ENCODE measurements at places on chromosomes 1 and 21.

DNA sequence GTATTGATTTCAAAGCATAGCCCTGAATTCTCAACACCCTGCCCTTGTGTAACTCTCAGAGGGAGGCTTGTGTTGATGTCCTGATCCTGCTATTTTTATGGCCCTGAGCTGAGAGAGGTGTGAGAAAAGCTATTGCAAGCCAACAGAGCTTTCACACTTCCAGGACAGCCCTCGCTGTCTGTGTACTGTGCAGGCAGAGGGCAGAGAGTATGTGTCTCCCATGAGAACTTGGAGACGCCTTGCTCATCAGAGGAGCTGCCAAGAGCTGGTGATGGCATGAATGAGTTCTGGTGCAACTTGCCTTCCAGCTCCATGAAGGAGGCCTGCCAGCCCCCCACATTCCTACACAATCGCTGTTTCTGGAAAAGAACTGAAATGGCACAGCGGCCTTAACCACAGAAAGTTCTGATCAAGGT is 144.1 kb upstream of the AJAP1 start:
- DNase-seq: no peak

DNA sequence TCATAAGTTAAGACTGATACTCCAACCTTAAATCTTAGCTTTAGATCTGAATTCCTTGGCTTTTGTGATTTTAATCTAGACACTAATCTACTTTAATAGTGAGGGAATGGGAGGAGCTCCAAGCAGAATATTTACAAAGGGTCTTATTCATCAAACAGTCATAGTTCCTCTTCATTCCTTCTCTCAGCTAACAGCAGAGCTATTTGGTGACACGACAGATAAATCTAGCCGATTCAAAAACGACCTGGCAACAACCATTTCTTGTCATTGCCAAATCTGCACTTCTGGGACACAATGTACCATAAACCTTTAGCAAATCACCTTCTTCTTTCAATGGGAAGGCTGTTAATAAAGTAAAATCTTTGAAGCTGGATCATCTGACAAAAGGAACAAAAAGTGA is 52.8 kb upstream of the FOXD3 start:
- no peak for DNase-seq

- no peak for DNase-seq
Measured at GRCh38 chr1:212951126-212951946, 995 bp downstream of the VASH2 start.

GRCh38 chr1:165144757-165145397 is 211.6 kb downstream of the LMX1A start:
- DNase-seq: peak; percentile 84

DNA sequence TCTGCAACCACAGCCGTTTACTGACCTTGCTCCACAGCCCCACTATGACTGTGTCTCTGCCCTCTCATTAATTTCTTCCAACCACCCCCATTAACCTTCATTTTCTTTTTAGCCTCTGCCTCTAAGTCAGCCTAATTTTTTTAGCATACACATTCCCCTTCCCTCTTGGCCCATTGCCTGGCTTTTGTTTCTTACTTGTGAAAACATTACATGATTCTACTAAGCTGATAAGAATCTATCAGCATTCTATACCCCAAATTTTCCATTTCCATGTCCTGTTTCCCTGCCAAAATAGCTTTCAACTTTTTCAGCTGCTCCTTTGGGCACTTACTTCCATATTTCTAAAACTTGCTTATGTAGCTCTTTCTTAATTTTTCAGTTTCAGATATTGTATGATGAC is 79.8 kb downstream of the PCP4 start:
- no peak for DNase-seq

DNA sequence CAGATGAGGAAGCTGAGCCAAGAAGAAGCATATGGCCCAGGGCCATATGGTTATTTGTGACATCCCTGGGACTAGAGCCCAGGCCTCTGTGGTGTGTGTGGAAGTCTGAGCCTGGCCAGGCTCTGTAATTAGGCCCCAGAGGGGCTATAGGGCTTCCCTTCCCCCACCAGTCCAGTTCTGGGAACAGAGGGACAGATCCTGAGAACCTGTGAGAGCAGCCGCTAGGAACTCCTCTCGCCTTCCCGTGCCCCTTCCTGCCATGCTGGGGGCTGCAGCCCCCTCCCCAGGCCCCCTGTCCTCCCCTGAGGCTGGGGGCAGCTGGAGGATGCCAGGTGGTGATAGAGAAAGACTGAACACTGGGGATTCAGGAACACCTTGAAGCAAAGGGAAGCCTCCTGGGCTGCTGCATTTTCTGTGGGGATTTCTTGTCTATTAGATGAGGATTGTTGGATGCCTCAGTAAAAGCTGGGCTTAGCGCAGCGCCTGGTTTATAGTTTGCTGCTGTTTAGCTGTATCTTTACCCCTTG is 33.3 kb downstream of the COQ8A start:
- peak; percentile 34 for DNase-seq

DNA sequence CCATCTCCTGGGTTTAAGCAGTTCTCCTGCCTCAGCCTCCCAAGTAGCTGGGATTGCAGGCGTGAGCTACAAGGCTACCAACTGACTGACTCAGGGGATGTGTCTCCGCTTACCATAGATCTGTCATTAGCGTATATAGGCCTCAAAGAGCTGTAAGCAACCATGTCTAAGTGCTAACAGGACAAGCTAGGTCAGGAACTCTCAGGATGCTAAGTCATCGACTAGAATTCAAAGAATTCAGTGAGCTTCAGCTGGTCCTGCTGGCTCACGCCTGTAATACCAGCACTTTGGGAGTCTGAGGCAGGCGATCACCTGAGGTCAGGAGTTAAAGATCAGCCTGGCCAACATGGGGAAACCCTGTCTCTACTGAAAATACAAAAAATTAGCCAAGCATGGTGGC is 29.5 kb downstream of the CAPN2 start:
- DNase-seq: no peak

DNA sequence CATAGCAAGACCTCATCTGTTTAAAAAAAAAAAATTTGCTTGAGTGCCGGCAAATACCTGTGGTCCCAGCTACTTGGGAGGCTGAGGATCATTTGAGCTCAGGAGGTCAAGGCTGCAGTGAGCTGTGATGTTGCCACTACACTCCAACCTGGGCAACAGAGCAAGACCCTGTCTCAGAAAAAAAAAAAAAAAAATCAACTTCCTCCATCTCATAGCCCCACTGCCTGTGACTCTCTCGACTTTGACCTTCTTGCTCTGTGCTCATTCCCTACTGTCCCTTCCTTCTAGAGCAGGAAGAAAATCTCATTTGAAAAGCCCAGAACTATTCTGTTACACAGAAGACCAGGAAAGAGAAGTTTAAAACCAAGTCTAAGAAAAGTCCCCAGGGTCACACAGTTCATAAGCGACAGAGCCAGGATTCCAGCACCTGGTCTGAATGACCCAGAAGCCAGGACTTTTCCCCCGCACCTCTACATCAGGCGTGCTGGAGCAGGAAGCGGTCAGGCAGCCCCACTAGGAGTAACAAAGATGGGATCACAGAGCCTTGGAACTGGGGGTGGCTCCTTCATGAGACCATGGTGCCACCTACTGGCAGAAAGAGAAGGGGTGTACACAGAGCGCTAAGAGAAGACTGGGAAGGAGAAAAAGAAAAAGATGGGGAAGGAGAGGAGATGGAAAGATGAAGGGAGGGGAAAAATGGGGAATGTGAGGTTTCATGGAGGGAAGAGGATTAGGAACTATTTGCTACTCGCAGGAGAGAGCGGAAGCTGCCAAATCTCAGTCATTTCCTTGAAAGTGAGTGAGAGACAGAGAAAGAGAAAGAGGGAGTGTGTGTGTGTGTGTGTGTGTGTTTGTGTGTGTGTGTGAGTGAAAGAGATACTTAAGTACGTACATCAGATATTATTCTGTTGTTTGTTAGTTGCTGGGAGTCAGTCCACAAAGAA is 3.1 kb upstream of the P3R3URF start:
- DNase-seq: peak; percentile 93

- no peak for DNase-seq
Measured at GRCh38 chr1:205047764-205048231, 4.8 kb downstream of the CNTN2 start.

- no peak for DNase-seq
Measured at GRCh38 chr1:60224523-60224922, 151.0 kb upstream of the C1orf87 start.

GRCh38 chr1:168428063-168428731 is 115.6 kb downstream of the XCL2 start:
- DNase-seq: peak; percentile 35

DNA sequence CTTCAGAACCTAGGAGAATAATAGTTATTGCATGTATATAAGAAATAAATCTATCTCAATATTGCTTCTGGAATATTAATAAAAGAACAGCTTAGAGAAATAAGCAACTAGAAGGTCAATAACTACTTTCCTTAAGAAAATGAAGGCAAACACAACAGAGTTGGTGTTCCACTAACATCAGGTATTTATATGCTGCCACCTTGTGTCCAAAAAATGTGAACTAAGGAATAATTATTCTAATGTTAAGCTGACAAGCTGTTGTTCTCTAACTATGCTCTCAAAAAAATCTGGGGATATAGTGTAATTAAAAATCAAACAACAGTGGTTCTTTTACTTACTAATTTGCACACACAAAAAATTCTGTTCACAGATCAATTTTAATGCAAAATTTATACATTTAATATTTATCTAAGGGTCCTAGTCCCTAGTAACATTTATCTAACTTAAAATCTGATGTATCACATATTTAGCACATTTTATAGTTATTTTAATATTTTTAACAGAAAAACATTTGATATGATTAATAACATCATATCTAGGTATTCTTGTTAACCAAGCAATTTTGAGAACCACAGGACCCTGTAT is 39.6 kb downstream of the UCHL5 start:
- peak; percentile 61 for DNase-seq

DNA sequence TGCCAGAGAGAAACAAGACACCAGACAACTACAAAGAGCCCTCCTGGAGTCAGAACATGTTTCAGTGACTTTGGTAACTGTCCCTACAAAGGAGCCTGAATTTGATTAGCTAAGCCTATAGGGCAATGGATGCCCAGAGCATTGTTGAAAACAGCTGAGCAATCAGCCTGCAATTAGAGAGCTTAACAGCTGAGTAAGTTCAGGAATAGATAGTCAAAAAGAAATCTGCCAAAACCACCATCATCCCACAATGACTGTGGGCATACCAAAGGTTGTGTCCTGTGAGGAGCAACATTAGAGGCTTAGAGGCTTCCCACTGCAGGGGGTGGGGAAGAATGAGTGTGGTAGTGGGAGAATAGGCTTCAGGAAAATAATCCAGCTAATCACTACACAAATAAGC is 32.1 kb downstream of the SH3BP5L start:
- no peak for DNase-seq

DNA sequence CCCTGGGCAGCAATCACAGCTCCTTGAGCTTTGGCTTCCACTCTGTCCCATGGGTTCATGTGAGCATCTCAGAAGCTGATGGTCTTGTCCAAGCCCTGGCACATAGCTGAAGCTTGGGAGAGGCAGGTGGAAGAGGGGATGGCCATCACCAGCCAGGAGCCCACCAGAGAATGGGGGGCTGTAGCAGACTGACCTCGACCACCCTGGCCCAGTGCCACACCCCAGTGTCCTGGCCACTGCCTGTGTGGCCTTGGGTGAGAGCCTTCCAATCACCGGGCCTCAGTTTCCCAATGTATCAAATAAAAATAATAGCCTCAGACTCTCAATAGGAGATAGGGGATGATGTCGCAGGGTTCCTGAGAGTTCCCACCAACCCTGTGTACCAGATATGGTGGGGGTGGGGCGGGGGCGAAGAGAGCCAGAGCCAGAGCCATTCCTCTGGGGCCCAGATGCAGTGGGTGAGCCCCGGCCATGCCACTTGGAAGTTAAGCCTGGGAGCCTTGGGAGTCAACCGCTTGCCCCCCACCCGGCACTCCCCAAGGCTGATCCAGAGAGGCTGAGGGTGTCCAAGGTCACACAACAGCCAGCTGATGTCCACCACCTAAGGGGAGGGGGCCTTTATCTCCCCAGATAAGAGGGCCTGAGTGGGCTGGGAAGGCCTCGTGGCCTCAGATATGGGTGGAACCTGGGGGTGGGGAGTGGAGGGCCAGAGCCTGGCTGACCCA is 9.3 kb upstream of the EDN2 start:
- no peak for DNase-seq

DNA sequence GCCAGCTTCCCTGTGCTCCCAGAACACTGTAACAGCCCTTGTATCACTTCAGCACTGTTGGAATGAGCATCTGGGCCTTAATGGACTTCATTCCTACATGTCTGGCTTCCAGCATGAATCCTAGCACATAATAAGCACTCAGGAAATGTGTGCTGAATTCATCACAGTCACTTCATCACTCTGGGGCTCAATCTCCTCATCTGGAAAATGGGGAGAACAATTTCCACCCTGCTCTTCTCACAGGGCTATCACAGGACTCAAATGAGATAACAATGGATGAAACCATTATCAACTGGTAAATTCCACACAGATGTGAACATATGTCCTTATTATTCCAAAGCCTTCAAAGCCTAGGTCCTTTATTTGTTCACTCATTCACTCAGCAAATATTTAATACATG is 12.4 kb downstream of the RAB3B start:
- DNase-seq: no peak

DNA sequence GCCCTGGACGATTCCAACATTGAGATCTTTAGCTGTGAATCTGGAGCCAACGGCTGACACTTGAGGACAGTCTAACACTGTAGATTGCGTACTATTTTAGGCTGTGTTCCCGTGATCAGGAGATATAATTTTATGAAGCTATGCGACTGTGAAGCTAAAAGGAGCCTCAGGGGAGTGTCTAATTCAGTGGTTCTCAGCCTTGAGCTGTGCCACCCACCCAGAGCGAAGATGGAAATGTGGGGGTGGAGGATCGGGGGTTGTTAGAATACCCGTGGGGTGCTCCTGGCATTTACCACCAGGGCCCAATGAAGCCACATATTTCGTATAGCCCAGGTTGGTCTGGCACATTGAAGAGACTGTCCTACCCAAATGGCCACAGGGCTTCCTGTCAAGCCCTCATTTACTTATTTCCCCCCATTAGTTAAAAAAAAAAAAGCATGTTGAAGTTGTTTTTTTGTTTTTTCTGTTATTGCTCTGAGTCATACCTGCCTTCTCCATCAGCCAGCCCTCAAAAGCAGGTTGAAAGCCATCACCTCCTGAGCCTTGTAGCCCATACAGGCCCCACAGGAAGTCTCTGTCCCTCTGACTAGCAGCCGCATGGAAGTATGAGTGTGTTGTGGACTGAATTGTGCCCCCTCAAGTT is 141.7 kb downstream of the GALNT2 start:
- DNase-seq: no peak

DNA sequence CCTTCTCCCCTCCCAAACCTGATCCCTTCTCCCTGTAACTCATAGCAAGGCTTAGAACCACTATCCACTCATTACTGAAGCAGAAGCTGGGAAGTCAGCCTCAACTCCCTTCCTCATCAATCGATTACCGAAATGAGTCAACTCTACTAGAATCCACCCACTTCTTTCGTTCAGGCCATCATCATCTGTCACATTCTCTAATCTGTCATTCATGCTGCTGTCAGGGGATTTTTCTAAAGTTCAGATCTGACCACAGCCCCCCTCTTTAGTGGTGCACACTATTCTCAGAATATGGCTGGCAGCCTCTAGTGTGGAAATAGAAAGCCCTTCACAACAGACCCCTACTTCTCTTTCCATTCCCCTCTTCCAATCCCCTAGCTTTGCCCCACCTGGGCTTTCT is 5.1 kb downstream of the NT5C1A start:
- no peak for DNase-seq

- no peak for DNase-seq
Measured at GRCh38 chr1:226051365-226051764, 11.2 kb upstream of the H3-3A start.

All from muscle of back (tissue), 13 donors.